ENCODE measurements at places on chromosomes 6 and 20.
A peak's percentile ranks its signal among the peaks of the same experiment; 100 is the strongest.

GRCh38 chr6:43915986-43916923 is 146.2 kb downstream of the VEGFA start:
- DNase-seq = no peak

- no peak for DNase-seq
Measured at GRCh38 chr6:150143516-150144293, 861 bp downstream of the PPP1R14C start.

GRCh38 chr6:4302524-4302923 is 167.1 kb upstream of the ECI2 start:
- no peak for DNase-seq

GRCh38 chr6:85115376-85115775 is 334.5 kb upstream of the NT5E start:
- DNase-seq = no peak

DNA sequence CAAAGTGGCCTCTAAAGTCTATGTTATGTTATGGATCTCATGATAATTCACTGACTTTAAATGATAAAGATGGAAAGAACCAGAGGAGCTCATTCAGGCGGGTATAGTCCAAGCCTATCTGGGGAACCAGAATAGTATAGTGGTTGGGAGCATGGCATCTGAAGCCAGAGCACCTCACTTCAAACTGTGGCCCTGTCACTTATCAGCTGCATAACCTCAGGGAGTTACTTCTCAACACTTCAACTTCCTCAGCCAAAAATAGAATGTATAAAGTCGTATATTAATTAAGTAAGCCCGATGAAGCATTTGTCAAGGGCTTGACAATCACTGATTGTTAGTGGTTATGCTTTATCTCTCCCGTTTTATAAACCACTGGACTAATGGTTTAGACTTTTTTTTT is 112.7 kb downstream of the RTN4IP1 start:
- DNase-seq = no peak

- no peak for DNase-seq
Measured at GRCh38 chr20:55656231-55656775, 349.0 kb downstream of the CBLN4 start.

DNA sequence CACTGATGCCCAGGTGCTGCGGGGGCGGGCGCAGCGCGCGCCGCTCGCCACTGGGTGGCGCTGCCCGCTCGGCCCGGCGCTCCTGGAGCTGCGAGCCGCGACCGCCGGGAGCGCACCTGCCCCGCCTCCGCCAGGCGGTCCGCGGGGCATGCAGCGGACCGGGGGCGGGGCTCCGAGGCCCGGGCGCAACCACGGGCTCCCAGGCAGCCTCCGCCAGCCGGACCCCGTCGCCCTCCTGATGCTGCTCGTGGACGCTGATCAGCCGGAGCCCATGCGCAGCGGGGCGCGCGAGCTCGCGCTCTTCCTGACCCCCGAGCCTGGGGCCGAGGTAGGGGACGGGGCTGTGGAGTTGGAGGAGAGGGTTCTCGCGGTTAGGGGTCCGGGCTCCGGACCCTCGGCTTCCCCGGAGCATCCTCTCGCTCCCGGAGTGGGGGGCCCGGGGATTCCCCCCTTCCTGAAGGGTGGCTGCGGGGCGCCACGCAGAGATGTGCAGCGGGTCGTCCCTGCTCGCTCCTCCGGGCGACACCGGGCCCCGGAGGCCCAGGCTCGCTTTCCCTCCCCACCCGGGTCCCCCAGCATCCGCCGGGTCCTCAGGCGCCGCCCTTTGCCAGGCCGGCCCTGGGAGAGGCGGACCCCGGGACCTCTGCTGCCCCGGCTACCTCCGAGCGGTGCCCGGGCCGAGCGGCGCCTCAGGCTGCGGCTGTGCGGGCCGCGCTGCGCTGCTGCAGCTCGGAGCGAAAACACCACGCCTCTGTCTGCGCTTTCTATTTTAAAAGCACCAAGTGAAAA is at the start of gene BCAS4:
Gene BCAS4 (plus strand): TSS at position 216 of the 789 bp plus-strand sequence. CDS start 23 bp downstream, at position 239.
- DNase-seq = peak; percentile 87

GRCh38 chr6:146913842-146914488 is 290.3 kb upstream of the STXBP5 start:
- peak; percentile 17 for DNase-seq

DNA sequence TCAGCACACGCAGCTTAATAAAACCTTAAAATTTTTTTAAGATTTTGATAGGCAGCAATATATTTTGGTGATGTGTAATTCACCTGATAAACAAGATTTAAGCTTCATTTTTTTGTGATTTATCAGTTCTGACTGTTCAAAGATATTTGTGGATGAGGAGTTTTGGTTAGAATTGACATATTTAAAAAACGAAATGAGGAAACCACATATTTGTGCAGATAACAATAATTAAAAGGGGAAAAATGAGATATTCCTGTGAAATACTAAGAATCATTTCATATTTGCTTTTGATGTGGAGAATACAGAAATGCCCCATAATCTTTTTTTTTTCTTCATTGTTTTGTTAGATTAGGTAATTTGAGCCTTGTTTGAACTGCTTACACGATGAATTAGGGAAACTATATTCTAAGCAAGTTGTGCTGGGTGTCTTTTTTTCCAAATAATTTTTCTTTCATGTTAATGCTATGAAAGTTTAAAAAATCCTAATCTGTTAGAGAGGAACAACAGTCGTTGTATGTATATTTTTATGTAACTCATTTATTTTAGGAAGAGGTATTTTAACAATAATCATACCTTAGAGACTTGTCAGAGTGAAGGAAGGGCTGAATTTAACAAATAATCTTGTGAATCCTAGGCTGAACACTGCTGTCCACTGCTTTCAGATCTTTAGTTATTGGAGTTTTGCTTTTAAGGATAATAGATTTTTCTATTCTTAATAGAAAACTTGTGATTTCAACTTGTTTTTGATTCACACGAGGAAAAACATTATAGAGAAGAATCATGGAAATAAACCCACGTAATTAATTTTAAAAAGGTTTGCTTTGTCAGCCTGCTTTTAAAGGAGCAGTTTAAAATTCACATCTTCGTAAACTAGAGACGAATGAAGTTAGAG is 4.0 kb downstream of the ARID1B start:
- no peak for DNase-seq

All from CD4-positive, alpha-beta T cell treated with Interleukin-15 for 1 hour (primary cell).